ENCODE measurements at places on chromosomes 1 and 21.

- DNase-seq: no peak
Measured at GRCh38 chr1:90322186-90322585, 327.3 kb downstream of the ZNF326 start.

GRCh38 chr1:7783178-7783711, 846 bp upstream of the PER3 start:
- DNase-seq: no peak

GRCh38 chr1:171841050-171841910, at the start of gene DNM3:
Gene DNM3 (plus strand): TSS chr1:171841498. CDS start chr1:171841657, 159 bp downstream.
- DNase-seq: peak; percentile 74

- DNase-seq: no peak
Measured at GRCh38 chr1:109254621-109255096, 5.3 kb downstream of the CELSR2 start.

GRCh38 chr1:231808990-231809389, 182.4 kb downstream of the DISC1 start:
- peak; percentile 66 for DNase-seq

- DNase-seq: peak; percentile 58
Measured at GRCh38 chr1:226602186-226603021, 53.8 kb downstream of the STUM start.

DNA sequence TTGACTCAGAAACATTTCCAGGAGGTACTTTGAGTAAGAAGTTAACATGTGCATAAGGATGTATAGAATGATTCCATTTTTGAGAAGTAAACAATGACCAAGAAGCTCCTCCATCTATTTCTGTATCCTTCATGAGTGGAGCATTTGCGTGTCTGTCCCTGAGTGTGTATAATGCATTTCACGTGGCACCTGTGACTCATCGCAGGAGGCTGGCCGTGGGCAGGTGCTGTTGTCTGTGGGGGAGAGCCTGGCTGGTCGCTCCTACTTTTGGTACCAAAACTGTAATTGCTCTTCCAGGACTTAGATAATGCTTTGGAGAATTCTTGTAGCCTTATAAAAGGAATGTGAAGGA, 16.5 kb downstream of the SLC37A1 start:
- DNase-seq: no peak

GRCh38 chr1:43598622-43599021, 51.3 kb upstream of the KDM4A start:
- no peak for DNase-seq

- no peak for DNase-seq
Measured at GRCh38 chr1:216612291-216612690, 110.9 kb downstream of the ESRRG start.

- no peak for DNase-seq
Measured at GRCh38 chr1:103336408-103336807, 189.1 kb upstream of the RNPC3 start.

GRCh38 chr1:21278208-21278859, 11.9 kb downstream of the ECE1 start:
- DNase-seq: no peak

GRCh38 chr1:215599418-215600074, 32.4 kb downstream of the KCTD3 start:
- peak; percentile 78 for DNase-seq

GRCh38 chr1:174982971-174983689, 16.6 kb upstream of the CACYBP start:
- DNase-seq: peak; percentile 44

- no peak for DNase-seq
Measured at GRCh38 chr21:15826908-15827601, 97.3 kb downstream of the USP25 start.

DNA sequence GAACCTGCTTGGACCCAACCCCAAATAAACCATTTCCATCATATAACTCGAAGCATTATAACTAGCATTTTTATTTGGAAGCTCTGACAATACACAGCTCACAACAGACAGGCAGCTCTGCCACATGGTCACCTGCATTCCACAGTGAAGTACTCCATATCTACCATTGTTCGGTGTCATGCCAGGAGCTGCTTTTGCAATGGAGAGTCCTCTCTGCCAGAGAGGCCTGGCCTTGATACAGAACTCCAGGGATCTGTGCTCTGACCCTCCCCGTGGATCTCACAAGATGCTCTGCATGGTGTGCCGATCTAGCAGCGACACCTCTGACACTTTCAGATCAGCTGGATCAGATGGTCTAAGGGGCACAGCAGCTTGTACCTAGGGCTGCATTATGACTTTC, 109.6 kb downstream of the SYF2 start:
- DNase-seq: no peak

DNA sequence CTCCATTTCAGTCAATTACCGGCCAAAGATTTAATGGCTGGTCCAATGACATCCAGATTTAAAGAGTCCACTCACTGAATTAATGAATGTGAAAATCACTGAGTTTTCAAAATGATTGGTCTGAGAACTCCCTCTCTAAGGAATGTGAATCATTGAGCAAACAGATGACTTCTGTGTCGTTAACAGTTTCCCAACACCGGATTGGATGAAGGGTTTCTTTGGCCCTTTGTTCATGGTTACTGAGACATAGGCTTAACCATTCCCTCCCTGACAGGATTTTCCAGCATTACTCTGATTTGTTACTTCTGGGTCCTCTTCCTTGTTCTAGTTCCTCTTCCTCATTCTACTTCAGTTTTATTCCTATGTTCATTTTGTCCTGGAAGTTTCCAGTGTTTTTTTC, 1.5 kb upstream of the CLDN17 start:
- DNase-seq: no peak

DNA sequence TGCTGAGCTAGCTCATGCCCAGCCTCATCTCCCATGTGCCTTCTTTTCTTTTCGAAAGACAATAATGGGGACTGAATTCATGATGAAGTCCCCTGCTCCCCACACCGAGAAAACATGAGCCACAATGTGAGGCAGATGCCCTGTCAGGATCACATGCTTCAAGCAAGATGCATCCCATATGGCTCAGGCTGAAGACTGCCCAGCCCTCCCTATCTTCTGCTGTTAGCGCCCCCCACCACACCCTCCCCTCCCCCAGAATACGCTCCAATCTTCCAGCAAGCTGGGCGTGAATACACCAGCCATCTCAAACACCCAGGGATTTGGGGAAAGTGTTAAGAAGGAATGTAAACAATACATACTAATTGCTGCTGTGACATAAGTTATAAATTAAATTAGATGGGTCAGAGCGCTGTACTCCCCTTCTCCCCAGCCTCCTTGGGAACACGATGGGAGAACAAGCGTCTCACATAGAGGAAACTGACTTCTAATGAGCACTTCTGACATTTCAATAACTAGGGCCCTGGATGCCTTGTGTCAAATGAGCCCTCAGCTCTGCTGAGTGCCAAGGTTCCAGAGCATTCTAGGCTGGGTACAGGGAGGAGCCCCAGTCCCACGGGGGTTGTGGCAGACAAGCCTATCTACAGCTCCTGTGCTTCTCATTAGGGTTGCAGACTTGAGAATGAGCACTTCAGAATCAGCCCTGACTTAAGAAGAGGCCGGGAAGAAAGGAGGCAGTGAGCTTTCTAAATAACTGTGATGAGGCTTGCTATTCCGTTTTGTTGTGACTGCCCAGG, 55.6 kb downstream of the TNR start:
- DNase-seq: no peak

- DNase-seq: no peak
Measured at GRCh38 chr1:151590961-151591360, 20.9 kb upstream of the SNX27 start.

- DNase-seq: peak; percentile 55
Measured at GRCh38 chr1:4825800-4826450, 171.5 kb downstream of the AJAP1 start.

- DNase-seq: no peak
Measured at GRCh38 chr1:21633992-21634805, 35.0 kb downstream of the RAP1GAP start.

DNA sequence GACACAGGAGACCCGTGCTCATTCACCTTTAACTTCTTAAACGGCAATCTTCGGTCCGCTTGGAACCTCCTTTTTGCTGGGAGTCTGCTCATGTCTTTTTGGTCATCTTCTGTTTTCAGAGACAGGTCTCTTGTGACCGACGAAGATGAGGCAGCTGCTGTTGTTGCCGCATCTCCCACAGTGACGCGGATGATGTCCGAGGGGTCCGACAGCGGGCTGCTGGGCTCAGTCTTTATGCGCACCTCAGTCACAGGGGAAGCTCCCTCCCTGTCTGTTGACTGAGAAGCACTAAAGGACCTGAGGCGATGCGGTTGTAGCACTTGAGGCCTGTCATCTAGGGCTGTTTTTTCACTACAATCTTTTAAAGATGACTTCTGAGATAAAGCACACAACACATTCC, 17.6 kb downstream of the ZBTB21 start:
- DNase-seq: no peak

- DNase-seq: no peak
Measured at GRCh38 chr1:24803987-24804530, 58.8 kb downstream of the CLIC4 start.

- DNase-seq: no peak
Measured at GRCh38 chr1:172936088-172936645, 114.6 kb downstream of the TNFSF18 start.

DNA sequence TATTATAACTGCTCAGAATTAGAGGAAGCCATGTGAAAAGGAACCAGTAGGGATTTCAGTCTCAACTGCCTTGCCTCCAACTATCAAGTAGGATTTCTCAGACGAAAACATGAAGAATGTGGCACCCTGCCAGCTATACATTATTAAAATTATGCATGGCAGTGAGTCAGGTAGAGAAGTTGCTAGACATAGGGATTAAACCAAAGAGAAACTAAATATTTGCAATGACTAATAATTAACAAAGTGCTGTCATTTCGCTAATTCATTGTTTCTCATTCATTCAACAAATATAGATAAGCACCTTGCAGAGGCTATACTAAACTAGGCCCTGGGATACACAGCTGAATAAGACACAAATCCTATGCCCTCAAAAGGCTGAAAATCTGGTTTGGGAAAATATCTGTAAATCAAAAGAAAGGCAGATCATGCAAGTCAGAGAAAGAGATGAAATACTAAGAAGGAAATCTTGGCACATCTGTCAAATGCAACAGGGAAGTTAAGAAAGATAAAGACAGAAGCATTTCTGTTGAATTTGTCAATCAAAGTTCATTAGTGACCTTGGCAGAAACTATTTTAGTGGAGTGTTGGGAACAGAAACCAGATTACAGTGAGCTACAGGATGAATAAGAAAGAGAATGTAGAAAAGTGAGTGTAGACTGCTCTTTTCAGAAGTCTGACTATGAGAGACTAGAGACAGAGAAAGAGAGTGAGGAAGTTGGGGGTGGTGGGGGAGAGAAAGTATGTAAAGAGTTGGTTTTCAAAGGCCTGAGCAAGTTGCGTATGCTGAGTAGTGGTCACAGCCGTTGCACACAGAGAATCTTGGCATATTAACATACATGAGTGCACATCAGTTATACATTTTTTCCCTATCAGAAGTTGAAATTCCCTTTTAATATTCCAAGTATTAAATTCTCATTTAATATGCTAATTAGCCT, 14.7 kb upstream of the NBPF11 start:
- DNase-seq: no peak

- DNase-seq: no peak
Measured at GRCh38 chr1:172670791-172671190, 11.9 kb downstream of the FASLG start.

DNA sequence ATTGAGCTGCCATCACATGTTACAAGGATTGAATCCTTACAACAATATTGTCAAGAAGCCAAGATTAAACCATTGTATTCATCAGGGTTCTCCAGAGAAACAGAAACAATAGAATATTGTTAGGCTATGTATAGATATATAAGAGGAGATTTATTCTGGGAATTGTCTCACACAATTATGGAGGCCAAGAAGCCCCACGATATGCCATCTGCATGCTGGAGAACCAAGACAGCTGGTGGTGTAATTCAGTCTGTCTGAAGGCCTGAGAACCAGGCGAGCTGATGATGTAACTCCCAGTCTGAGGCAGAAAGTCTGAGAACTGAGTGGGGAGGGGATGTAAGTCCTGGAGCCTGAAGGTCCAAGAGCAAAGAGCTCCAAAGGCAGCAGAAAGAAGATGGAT, 14.5 kb upstream of the TTF2 start:
- peak; percentile 23 for DNase-seq

GRCh38 chr1:119713039-119713748, 1.5 kb downstream of the PHGDH start:
- DNase-seq: peak; percentile 43

DNA sequence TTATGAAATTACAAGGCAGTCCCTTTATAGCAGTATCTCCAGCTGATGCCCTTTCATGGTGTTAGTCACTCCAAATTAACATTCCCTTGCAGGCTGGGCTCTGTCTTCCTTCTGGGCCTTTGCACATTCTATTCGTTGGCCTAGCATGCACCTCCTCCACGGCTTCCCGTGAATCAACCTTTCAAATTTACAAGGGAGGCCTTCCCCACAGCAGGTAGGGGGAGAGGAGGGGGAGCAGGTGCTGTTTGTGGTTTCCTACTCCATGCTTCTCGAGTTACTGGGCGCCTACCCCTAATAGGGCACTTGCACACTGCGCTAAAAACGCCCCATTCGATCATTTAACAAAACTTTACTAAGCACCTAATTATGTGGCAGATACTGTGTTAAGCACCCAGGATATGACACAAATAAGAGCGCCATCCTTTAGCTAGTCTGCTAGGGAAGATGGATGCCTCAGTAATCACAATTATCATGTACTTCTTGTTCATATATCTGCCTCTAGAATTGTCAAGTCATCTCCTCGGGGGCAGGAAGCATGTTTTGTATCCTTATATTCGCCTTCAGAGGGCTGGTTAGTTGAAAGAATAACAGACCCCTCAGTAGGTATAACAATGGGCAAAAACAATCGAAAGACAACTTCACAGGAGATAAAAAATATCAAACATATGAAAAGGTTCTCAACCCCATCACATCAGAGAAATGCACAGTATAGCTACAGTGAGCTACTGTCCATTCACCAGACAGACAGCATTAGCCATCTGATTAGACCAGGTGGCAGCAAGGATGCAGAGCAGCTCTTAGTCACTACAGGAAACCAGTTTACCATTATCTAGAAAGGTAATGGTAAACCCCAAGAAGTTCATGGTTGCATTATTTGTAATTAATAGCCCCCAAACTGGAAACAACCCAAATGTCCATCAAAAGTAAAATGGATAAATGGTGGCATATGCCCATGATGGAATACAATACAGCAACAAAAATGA, 1.7 kb upstream of the ADAR start:
- DNase-seq: peak; percentile 61

GRCh38 chr1:155014709-155015508, 12.3 kb downstream of the ZBTB7B start:
- no peak for DNase-seq

- peak; percentile 42 for DNase-seq
Measured at GRCh38 chr1:167717351-167717750, 4.4 kb upstream of the MPZL1 start.

DNA sequence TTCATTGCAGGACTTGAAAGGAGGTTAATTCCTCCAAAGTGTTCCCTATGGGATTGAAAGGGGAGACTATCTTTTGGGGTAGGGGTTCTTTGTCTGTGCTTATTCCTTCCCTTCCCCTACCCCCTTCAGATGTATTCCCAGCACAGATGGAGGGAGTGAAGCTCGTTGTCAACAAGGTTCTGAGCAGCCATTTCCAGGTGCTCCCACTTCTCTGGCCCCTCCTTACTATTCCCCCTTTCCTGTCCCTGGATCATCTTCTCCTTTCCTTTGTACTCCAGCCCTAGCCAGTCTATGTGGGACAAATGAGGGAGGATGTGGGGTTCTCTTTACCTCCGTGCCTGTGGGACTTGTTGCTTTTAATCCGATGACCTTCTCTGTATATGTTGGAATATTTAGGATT, 899 bp downstream of the TOMM40L start:
- DNase-seq: no peak

GRCh38 chr1:4117196-4117595, 217.1 kb upstream of the C1orf174 start:
- no peak for DNase-seq

- DNase-seq: peak; percentile 79
Measured at GRCh38 chr1:59360170-59360569, 63.3 kb downstream of the FGGY start.
